ENCODE measurements at places on chromosomes 16 and 17.
A peak's percentile ranks its signal among the peaks of the same experiment; 100 is the strongest.

DNA sequence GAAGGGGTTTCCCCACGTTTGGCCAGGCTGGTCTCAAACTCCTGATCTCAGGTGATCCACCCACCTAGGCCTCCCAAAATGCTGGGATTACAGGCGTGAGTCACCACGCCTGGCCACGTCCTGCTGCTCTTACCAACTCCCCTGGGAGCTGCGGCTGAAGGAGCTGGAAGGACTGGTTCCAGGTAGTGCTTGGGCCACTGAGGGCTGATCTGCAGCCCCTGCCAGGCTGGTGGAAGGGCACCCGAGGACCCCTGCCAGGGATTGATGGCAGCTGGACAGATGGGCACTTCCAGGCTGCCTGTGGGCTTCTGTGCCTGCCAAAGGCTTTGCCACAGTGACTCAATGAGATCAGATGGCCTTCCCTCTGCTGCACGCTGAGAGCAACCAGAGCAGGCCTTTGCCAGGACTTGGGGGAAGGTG lies 2.3 kb downstream of the OXLD1 start:
- H3K27me3 ChIP-seq, result no peaks in the 10 kb centered on the region
- peak overlapping the region; percentile 26 for H3K4me3 ChIP-seq
- no peak overlapping the region for H3K27ac ChIP-seq
- DNase-seq, result no peak
- peaks cover 5% of the 10 kb centered on the region for H3K36me3 ChIP-seq

DNA sequence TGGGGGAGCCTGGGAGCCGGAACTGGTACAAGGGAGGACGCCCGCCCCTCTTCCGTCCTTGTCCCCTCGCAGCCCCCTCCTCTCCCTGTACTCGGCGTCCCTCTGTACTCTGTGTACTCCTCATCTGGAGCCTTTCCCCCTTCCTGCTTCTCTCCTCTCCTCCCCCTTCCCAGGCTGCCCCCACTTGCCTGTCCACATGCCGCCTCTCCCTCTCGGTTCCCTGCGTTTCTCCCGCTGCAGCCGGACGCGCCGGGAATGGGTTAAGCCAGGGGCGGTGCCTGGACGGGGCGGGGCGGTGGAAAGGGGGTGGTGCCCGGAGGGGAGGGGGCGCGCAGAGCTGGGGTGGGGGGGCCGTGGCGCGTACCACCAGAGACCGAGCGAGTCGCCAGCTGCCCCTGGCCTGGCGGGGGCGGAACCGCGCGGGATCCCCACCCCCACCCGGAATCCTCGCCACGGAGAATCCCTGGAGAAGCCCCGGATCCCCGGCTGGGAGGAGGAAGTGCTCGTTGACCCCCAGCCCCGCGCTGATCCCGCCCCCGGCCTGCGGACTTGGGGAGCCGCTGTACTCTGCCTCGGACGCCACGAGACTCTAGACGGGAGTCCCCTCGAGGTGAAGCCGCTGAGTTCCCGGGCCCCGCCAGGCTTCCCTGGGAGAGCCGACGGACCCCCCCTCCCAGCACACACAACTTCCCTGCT lies 22.6 kb downstream of the GJD3 start:
- H3K27ac ChIP-seq, result peak overlapping the region; percentile 98
- H3K4me3 ChIP-seq, result peak overlapping the region; percentile 89
- H3K4me1 ChIP-seq, result peaks cover 60% of the 10 kb centered on the region
- H3K36me3 ChIP-seq, result peaks cover 4% of the 10 kb centered on the region
- no peaks in the 10 kb centered on the region for H3K27me3 ChIP-seq
- DNase-seq, result peak; percentile 74

GRCh38 chr16:67529582-67530012 lies 968 bp downstream of the RIPOR1 start:
- peak overlapping the region; percentile 87 for H3K4me3 ChIP-seq
- H3K27ac ChIP-seq, result peak overlapping the region; percentile 93
- peaks cover 15% of the 10 kb centered on the region for H3K4me1 ChIP-seq
- H3K27me3 ChIP-seq, result peaks cover 19% of the 10 kb centered on the region

- H3K4me1 ChIP-seq, result peaks cover 21% of the 10 kb centered on the region
- H3K27ac ChIP-seq, result no peak overlapping the region
- no peaks in the 10 kb centered on the region for H3K27me3 ChIP-seq
- H3K4me3 ChIP-seq, result no peak overlapping the region
- peaks cover 12% of the 10 kb centered on the region for H3K36me3 ChIP-seq
- no peak for DNase-seq
Measured at GRCh38 chr17:79996291-79996690, 39.4 kb downstream of the TBC1D16 start.

GRCh38 chr16:90053902-90054500 lies 23.1 kb downstream of the PRDM7 start:
- peaks cover 2% of the 10 kb centered on the region for H3K36me3 ChIP-seq
- no peak overlapping the region for H3K27ac ChIP-seq
- H3K27me3 ChIP-seq, result peaks cover 22% of the 10 kb centered on the region
- no peaks in the 10 kb centered on the region for H3K4me1 ChIP-seq
- no peak overlapping the region for H3K4me3 ChIP-seq

GRCh38 chr17:80616705-80617104 lies 72.1 kb downstream of the RPTOR start:
- DNase-seq, result no peak
- peaks cover 2% of the 10 kb centered on the region for H3K27me3 ChIP-seq
- no peak overlapping the region for H3K4me3 ChIP-seq
- no peak overlapping the region for H3K27ac ChIP-seq

DNA sequence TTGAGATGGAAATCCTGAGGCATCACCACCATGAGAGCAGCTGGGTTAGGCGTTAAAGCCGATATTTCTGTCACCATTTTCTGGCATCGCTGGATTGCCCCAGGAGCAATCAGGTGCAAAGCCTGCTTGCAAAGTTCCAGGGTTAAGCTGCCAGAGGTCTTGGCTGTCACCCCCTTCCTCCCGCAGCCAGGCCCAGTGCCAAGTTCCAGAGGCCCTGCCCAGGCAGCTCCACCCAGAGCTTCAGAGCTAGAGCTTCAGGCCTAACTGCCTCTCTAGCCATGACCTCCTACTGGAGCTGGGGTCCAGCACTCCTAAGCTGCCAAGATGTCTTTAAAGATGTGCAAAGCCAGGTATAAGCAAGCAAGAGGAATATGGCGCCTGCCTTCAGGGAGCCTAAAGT lies 8.8 kb upstream of the TMEM238L start:
- peaks cover 19% of the 10 kb centered on the region for H3K27me3 ChIP-seq
- H3K4me3 ChIP-seq, result no peak overlapping the region
- no peak overlapping the region for H3K27ac ChIP-seq
- no peaks in the 10 kb centered on the region for H3K36me3 ChIP-seq
- no peak for DNase-seq

GRCh38 chr16:31529937-31530312 lies 2.2 kb downstream of the AHSP start:
- peak overlapping the region; percentile 47 for H3K4me3 ChIP-seq
- no peak for DNase-seq
- peaks cover 3% of the 10 kb centered on the region for H3K4me1 ChIP-seq
